Right cardiac atrium (tissue), 5 donors: ENCODE measurements at places on chromosomes 2 and 18.
A peak's percentile ranks its signal among the peaks of the same experiment; 100 is the strongest.

DNA sequence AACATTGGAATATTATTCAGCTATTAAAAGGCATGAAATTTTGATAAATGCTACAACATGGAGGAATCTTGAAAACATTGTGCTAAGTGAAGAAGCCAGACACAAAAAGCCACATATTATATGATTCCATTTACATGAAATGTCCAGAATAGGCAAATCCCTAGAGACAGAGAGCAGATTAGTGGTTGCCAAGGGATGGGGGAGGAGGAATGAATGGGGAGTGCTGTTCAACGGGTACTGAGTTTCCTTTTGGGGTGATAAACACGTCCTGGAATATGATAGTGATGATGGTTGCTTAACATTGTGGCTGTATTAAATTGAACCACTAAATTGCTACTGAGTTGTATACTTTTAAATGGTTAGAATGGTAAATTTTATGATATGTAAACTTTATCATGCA, 8.9 kb upstream of the TWSG1 start:
- DNase-seq = no peak

DNA sequence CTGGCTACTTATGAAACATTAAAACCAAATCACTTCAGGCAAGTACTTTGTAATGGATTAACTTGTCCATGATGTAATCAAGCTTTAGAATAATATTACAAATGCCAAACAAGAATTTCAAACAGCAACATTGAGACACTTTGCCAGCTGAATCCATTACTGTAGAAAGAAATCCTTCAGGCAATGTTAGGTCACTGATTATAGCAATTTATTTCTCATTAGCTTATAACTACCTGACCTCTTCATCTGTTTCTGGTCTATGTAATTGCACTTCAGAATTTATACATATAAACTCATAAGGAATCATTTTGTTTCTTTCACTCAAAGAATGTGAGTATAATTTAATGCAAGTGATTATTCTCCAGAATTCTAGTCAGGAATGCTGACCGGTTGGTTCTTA, 692.6 kb upstream of the TMEFF2 start:
- no peak for DNase-seq

- DNase-seq = no peak
Observed at GRCh38 chr18:3219631-3220335, at the start of gene MYOM1. TSS of gene MYOM1 (minus strand) at chr18:3219968. CDS start at chr18:3215223, 4,745 bp downstream.

DNA sequence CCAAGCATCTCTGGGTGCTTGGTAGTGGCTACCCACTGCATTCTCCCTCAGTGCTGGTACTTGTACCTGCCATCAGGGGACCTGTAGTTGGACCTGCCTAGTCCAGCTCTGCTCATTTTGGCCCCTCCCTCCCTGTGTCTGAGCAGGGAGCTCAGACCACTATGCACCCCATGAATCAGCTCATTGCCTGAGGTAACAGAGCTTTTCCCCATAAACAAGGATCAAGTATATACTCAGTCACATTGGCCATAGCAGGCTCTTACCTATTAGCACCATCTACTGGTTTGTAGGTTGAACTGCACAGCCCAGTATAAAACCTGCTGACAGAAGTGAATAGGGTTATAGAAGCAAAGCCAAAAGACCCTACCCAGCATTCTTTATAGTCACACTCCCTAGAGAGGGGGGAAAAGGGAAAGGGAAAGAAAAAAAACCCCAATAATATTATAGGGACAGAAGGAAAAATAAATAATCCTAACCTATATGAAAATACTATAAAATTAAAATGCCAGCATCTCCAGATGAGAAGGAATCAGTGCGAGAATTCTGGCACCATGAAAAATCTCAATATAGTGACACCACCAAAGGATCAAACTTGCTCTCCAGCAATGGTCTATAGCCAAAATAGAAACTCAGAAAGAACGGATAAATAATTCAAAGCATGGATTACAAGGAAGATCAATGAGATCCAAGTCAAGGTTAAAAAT, 6.9 kb upstream of the FLACC1 start:
- DNase-seq = no peak

- no peak for DNase-seq
Observed at GRCh38 chr2:36469710-36470109, 114.1 kb downstream of the CRIM1 start.

GRCh38 chr2:36626071-36626470, 28.1 kb upstream of the FEZ2 start:
- no peak for DNase-seq

DNA sequence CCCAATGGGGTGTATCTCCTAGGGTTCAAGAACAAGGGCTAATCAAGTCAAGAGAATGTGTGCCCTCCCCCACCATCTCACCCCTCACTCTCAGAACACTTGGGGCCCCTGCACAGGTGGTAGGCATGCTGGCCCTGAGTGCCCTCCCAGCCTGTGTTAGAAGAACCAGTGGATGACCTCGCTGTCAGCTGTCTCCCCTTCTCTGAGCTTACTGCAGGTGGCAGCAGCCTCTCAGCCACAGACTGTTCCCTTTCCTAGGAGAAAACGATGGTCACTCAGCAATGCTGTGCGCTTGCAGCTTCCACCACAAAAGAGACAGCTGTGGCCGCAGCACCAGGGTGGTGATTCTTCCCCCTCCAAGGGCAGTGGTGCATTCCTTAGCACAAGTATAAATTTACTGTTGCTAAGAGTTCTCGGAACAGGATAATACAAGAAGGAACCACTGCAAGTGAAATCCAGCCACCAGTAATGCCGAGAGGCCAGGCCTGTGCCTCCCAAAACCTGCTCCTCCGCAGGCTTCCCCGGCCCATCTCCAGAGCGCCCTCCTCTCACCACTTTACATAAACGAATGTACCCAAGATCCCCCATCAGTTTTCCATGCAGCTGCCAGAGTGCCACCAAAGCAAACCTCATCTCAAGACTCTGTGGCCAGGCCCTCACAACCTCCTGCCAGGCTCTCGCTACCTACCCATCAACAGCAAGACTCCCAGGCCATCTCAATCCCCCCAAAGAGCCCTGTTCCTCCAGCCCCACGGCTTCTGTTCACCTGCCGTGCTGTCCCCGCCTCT, 935 bp upstream of the RAMP1 start:
- DNase-seq = peak; percentile 82

GRCh38 chr18:51765606-51766360, 568.3 kb upstream of the MEX3C start:
- no peak for DNase-seq

GRCh38 chr18:24095976-24096375, 42.9 kb upstream of the CABYR start:
- no peak for DNase-seq
